Amygdala (tissue), 56 donors: ENCODE measurements at places on chromosomes 16 and 17.

- DNase-seq = no peak
Observed at GRCh38 chr17:18860161-18860972, 2.4 kb downstream of the PRPSAP2 start.

GRCh38 chr16:23771027-23771426 lies 16.2 kb downstream of the CHP2 start:
- no peak for DNase-seq

- DNase-seq = no peak
Observed at GRCh38 chr16:9003322-9003721, 39.6 kb upstream of the USP7 start.

DNA sequence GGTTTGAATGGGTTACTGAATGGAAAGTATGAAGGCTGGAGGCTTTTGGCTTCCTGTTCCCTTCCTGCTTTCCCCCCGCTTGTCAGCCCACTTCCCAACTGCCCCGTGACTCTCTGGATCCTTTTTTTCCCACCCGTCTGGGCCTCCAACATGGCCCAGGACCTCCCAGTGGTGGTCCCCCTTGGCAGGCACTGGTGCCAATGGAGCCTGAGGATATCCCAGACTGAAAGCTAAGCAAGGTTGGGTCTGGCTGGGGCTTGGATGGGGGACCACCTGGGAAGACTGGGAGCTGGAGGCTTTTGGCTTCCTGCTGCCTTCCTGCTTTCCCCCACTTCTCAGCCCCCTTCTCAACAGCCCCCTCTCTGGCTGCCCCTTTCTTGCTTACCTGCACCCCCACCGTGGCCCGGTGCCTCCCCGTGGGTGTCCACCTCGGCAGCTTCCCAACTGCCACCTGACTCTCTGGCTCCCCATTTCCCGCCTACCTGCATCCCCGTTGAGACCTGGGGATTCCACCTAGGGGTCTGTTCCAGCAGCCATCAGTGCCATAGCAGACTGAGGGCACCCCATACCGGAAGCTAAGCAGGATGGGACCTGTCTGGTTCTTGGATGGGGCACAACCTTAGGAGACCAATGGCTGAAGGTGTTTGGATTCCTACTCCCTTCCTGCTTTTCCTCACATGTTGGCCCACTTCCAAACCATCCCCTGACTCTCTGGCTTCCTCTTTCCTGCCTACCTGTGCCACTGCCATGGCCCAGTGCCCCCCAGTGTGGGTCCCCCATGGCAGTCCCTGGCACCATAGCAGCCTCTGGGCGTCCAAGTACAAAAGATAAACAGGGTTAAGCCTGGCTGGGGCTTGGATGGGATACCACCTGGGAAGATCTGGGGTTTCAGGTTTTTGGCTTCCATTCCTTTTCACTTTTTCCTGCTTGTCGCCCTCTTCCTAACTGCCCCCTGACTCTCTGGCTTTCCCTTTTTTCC lies 2295.3 kb downstream of the TP53TG3F start:
- DNase-seq = no peak

DNA sequence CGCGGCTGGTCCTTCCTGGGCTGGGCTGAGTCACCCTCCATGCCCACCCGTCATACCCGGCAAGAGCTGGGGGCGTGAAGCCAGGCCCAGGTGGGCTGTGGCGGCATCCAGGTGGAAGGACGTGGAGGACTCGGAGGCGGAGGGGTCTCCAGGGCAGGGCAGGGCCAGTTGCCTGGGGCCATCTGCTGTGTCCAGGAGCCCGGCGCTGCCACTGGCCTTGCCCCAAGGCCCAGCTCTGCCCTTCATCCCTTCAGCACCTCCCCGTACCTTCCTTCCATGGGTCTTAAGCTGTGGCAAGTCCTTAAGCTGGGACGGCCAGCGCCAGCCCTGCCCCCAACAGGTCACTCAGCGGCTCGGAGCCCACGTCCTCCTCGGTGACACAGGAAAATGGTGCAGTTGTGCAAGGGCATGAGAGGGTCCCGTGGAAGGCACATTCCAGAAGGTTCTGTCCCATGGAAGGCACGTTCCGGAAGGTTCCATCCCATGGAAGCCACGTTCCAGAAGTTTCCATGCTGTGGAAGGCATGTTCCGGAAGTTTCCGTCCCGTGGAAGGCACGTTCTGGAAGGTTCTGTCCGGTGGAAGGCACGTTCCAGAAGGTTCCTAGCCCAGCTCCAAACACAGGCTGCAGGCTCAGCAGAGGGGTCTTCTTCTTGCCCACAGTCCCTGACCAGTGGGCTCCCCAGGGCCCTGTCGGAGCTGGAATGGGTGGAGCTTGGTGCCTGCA lies 10.4 kb upstream of the CDH15 start:
- no peak for DNase-seq

DNA sequence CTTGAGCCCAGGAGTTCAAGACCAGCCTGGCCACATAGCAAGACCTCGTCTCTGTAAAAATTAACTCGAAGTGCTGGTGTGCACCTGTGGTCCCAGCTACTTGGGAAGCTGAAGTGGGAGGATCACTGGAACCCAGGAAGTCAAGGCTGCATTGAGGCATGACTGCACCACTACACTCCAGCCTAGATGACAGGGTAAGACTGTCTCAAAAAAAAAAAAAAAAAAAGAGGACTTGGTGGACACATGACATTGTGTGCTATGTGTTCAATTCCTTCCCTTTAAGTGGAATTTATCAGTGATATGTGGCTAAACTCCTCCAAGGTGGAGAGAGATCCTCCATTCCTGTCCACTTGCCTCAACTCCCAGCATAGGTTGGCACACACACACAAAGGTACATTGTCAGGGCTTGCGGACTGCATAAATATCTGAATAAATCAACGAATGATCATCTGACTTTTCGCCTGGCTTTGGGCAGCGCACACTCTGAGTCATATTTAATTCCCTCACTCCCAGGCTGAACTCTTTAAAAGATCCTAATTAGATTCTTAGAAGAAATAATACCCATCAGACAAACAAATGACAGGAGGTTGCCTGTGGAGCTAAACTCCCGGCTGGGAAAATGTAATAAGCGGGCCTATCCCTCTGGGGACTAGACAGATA lies 25.0 kb upstream of the SYT17 start:
- DNase-seq = no peak

DNA sequence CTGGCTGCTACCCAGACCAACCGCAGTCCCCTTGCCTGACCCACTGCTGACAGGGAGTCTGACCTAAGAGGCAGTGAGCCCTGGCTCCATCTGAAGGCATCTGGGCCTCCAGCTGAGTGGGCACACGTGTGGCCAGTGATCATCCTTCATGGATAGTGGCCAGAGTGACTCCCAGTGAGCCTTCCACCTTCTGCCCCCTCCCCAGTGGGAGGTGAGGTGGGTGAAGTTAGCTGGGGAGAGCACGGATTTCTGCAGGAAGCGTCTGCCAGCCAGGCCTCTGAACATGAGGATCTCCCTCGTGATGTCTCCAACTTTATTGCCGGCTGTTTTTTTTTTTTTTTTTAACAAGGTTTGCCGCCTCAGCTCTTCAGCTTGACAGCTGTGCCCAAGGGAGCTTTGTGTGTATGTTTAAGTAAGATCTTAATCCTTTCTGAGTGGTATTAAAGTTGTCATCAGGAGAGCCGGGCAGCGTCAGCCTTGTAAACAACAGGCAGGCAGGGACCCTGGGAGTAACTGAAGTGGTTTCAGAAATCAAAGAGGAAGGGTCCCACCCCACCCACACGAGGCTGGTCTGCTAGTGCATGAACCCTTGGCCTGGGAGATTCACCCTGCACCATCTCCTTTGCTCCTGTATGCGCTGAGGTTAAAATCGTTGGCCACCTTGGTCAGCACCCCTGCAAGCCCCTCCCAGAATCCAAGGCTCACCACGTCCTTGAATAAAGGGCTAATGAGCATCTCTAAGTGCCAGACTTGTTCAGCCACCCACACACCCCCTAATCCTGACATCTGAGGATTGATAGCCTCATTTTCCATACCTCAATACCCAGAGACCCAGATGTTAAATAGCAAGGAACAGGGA lies 33.3 kb downstream of the RHBDL3 start:
- DNase-seq = no peak

DNA sequence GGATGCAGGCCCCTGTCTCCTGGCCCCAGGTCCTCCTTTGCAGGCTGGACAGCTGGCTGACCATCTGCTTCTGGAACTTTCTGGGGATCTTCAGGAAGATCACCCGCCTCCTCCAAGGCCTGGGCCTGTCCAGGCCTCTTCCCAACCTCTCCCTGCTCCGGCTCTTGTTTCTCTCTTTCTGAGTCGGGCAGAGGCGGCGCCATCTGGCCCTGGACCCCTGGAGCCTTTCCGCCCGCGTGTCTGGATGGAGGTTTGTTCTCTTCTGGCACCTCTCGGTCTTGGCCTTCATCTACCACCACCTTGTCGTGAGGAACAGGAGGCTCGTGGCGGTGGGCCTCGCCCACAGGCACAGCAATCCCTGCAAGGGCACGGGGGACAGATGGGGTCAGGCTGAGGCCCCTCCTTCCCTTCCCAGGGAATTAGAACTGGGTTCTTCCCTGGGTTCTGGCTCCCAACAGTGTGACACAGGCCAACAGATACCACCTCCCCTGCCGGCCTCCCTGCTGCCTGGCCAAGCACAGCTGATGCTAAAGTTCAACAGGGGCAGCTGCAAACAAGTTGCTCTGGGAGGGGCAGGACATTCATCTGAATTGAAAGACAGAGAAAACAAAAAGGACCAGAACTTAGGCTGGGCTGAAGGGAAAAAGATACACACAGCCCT lies 13.3 kb downstream of the NDUFAF8 start:
- DNase-seq = no peak

- no peak for DNase-seq
Observed at GRCh38 chr16:74280448-74280847, 16.2 kb upstream of the PSMD7 start.

- DNase-seq = no peak
Observed at GRCh38 chr16:10598157-10598556, 17.8 kb upstream of the EMP2 start.

DNA sequence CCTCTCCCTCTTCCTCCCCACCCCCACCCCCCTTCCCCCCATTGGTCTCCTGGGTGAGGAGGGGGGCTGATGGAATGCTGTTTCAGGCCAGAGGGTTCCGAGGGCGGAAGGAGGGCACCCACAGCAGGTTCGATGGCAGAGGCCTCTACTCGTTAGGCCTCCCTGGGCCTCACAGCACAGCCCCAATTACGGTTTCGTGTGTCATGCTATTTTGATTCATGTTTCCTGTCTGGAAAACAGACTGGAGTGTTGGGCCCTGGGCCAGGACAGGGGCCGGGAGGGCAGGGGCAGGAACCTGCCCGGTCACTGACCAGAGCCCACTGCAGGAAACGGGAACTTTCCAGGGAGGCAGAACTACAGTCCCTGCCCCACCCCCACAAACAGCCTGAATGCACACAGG lies 138.2 kb downstream of the C16orf95 start:
- DNase-seq = no peak

DNA sequence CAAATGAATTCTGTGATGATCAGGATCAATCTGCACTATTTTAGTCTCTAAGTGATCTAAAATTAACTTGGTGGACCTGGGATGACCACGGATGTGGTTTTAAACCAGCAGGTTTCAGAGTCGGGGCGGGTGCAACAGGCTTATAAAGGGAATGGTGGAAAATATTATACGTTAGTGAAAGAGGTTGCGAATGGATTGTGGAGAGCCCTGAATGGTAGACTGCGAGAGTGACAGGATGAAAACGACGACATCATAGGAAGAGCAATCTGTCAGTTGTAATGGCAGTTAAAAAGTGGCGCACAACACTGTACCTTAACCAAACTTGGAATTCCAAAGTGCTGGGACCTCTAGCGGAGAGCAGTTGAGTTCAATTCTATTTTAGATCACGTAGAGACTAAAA lies 1.2 kb upstream of the CYB5B start:
- DNase-seq = no peak
